SK-MEL-5 (cell line): ENCODE measurements at places on chromosomes 7 and 10.

GRCh38 chr10:87593702-87594101 is 66.0 kb upstream of the PAPSS2 start:
- DNase-seq: no peak

DNA sequence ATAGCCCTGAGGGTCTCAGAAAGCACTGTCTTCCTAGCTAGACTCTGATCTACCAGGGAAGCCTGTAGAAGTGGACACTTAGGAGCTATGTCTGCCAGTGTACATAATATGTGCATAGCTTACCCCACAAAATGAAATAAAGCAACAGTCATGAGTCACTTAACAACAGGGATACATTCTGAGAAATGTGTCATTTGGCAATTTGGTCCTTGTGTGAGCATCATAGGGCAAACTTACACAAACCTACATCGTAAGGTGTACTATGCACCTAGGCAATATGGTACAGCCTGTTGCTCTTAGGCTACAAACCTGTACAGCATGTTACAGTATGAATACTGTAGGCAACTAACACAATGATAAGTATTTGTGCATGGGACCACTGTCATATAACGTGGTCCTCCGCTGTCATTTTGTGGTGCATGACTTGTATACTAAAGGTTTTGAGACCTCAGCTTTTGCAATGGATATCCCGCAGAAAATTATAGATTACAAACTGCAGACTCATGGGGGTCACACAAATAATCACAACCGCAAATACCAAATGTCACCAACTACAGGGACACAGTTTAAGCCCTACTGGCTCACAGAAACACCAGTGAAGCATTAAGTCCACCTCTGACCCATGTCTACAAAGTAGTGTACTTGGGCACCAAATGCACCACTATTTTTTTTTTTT is 1.7 kb downstream of the URGCP start:
- no peak for DNase-seq

DNA sequence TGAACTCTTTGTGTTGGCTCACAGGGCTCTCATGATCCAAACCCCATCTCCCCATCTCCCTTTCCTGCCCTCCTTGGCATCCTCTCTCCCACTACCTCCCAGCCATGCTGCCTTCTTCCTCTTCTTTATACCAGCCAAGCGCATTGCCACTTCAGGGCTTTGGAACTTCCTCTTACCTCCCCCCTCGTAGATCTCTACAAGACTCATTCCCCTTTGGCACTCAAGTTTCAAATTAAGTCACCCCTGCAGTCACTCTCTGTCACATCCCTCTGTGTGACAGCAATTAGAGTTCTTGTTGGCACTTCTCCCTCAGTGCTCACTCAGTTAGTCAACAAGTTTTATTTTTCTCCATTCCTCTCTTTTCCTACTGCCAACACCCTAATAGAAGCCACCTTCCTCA is 20.8 kb upstream of the NRP1 start:
- DNase-seq: no peak

DNA sequence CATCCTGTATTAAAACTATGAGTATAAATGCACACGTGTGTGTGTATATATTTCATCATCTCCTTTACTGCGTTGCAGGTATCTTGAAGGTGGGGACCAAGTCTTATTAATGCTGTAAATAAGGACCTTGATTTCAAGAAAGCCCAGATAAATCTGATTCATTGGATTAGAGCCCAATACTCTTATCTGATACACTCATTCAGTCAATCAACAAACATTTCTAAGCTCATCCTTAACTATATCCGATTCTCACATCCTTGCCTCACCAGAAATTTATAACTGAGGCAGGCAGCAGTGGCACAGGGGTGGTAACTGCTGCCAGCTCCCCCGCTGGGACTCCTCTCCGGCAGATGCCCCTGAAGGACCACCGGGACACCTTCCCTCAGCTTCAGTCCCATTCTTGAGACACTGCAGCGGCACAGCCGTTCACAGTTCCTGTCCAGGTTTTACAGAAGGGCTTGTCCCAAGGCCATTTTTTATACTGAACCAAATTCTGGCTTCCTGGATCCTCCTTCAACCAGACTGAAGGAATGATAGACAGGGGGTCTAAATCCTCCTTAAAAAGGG is 54.0 kb downstream of the BRI3 start:
- no peak for DNase-seq

GRCh38 chr7:14125998-14126397 is 136.5 kb upstream of the ETV1 start:
- DNase-seq: no peak

DNA sequence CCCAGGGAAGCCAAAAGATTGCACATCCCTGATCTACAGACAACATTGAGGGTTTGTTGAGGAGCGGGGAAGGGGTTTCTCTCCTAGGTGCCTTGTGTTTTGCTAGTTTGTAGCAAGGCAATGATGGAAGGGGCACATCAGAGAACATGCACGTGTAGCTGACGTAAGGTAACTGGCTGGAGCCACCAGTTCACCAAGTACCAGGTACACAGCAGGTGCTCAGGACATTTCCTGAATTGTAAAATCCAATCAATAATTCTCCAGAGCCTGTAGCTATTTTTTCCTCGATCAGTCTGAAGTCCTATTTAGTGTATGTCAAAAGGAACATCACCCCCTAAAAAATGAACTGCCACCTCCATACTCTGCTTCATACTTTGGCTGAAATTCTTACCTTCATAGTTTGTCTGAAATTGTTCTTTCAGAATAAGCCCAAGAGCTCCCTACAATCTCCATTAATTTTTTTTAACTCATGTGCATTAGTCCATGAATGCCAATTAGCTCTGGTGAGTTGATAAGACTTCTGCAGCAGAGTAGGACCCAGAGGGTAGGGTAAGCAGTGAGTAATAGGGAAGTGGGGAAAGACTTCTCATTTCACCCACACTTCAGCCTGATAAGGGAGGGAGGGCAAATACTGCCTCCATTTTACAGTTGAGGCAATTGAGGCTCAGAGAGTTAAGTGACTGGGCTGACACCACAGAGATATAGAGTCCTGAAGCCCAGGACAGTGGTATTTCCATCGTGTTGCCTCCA is 36.0 kb upstream of the SLC26A3 start:
- no peak for DNase-seq

GRCh38 chr7:82803411-82803810 is 359.3 kb downstream of the PCLO start:
- DNase-seq: no peak

GRCh38 chr10:68052463-68052862 is 22.6 kb downstream of the HERC4 start:
- DNase-seq: no peak

- DNase-seq: no peak
Measured at GRCh38 chr7:36149694-36150452, 3.2 kb upstream of the EEPD1 start.
